ENCODE measurements at places on chromosomes 16 and 17.

DNA sequence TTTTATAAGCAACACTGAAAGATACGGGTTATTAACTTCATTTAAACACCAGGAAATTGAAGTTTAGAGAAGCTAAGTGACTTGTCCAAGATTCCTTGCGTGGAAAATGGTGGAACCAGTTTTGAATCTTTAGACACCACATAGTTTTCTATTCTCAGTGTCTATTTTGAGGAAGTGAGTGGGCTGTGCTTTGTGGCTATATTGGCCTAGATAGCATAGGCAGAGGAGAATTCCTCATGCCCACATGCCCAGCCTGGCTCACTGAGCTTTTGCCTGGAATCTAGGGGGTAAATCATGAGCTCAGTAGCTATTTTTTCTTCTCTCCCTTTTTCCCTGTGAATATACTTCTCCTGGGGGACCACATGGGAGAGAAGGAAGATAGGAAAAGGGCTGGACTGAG lies 431.3 kb downstream of the HS3ST3B1 start:
- H3K27ac ChIP-seq: no peak overlapping the region
- no peak overlapping the region for H3K4me3 ChIP-seq
- no peak for DNase-seq

GRCh38 chr16:67909056-67909742 lies 16.1 kb downstream of the PSKH1 start:
- no peak for DNase-seq
- no peak overlapping the region for H3K4me3 ChIP-seq
- no peaks in the 10 kb centered on the region for H3K27me3 ChIP-seq
- peaks cover 6% of the 10 kb centered on the region for H3K4me1 ChIP-seq

GRCh38 chr16:69931631-69932030 lies 19.5 kb upstream of the CLEC18A start:
- 0 out of 2 replicates have a peak, but pooled peaks cover 3% of the 10 kb centered on the region for H3K4me1 ChIP-seq
- no peak overlapping the region for H3K27ac ChIP-seq
- H3K27me3 ChIP-seq: no peaks in the 10 kb centered on the region
- H3K4me3 ChIP-seq: no peak overlapping the region
- H3K36me3 ChIP-seq: peaks cover 36% of the 10 kb centered on the region
- no peak for DNase-seq

GRCh38 chr17:32274643-32275042 lies 9.0 kb downstream of the RHBDL3 start:
- H3K27ac ChIP-seq: no peak overlapping the region
- no peak overlapping the region for H3K4me3 ChIP-seq

DNA sequence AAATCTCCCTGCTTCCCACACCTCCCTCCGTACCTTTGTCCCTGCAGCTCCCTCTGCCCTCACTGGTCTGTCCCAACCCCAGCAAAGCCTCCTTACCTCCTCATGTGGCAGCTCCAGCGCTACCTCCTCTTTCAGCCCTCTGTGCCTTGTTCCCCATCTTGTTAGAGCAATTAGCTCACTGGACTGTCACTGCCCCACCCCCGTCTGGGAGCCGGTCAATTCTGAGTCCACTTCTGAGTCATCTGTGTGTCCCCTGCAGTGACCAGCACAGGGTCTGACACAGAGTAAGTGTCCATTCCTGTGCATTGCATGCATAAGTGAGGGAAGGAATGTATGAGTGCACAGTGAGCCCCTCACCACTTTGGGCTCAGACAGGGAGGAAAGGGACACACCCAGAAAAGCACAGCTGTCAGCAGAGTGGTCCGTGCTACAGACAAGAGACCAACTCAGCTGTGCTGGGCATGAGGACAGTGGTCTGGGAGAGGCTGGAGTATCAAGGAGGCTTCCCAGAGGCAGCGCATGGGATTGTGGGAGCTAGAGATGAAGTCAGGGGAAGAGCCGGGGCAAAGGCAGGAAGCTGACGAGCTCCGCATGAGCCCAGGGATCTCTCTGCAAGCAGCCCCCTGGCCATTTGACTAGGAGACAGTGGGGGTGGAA lies 45.9 kb downstream of the PITPNM3 start:
- DNase-seq: no peak
- peaks cover 31% of the 10 kb centered on the region for H3K27me3 ChIP-seq
- no peak overlapping the region for H3K27ac ChIP-seq
- H3K36me3 ChIP-seq: no peaks in the 10 kb centered on the region

GRCh38 chr16:3879258-3879886 lies 1.1 kb downstream of the CREBBP start:
- H3K27me3 ChIP-seq: no peaks in the 10 kb centered on the region
- peaks cover 6% of the 10 kb centered on the region for H3K36me3 ChIP-seq
- H3K4me3 ChIP-seq: peak overlapping the region; percentile 68
- H3K4me1 ChIP-seq: peaks cover 19% of the 10 kb centered on the region
- peak overlapping the region; percentile 23 for H3K27ac ChIP-seq

GRCh38 chr16:50916040-50916439 lies 174.2 kb downstream of the CYLD start:
- DNase-seq: no peak
- H3K4me1 ChIP-seq: no peaks in the 10 kb centered on the region
- no peak overlapping the region for H3K4me3 ChIP-seq
- no peaks in the 10 kb centered on the region for H3K36me3 ChIP-seq
- no peaks in the 10 kb centered on the region for H3K27me3 ChIP-seq
- H3K27ac ChIP-seq: no peak overlapping the region

GRCh38 chr16:89842471-89843408 lies 14.5 kb downstream of the SPIRE2 start:
- no peaks in the 10 kb centered on the region for H3K4me1 ChIP-seq
- no peak overlapping the region for H3K4me3 ChIP-seq
- H3K27me3 ChIP-seq: no peaks in the 10 kb centered on the region

- peaks cover 26% of the 10 kb centered on the region for H3K36me3 ChIP-seq
- DNase-seq: no peak
- no peaks in the 10 kb centered on the region for H3K27me3 ChIP-seq
- H3K27ac ChIP-seq: no peak overlapping the region
- no peak overlapping the region for H3K4me3 ChIP-seq
Measured at GRCh38 chr16:50093607-50094539, 28.1 kb downstream of the HEATR3 start.

GRCh38 chr17:422196-422930 lies 69.8 kb upstream of the RPH3AL start:
- no peaks in the 10 kb centered on the region for H3K36me3 ChIP-seq
- peaks cover 42% of the 10 kb centered on the region for H3K27me3 ChIP-seq
- no peak for DNase-seq
- no peak overlapping the region for H3K4me3 ChIP-seq
- H3K4me1 ChIP-seq: peaks cover 4% of the 10 kb centered on the region

DNA sequence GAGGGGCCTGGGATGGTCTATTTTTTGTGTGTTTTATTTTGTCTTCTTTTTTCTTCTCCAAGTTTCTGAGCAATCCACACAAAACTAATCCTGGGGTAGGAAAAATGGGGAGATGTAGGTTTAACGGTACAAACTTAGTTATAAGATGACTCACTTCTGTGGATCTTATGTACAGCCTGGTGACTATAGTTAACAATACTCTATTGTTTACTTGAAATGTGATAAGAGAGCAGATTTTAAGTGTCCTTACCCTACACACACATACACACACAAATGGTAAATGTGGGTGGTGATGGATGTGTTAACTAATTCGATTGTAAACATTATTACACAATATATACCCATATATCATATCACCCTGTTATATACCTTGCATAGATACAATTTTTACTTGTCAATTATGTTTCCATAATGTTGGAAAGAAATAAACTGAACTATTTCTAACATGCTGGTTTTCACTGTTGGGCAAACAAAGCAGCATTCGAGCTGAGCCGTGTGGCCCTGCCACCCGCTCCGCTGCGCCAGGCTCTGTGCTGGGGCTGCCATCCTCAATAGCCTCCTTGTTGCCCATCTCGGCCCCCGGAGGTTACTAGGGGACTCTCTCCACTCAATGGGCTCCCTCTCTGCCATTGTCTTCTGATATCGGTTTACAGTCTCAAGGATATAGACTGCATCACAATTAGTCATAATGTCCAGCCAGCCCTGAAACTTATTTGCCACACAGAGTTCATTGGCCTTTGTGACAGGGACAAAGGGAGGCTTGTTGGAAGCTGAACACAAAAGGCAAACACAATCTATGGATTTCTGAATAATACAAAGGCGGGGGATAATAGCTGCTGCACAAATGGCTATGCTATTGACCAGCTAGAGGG lies 380.3 kb upstream of the MAF start:
- H3K4me1 ChIP-seq: peaks cover 5% of the 10 kb centered on the region
- no peak overlapping the region for H3K27ac ChIP-seq
- H3K4me3 ChIP-seq: no peak overlapping the region
- DNase-seq: no peak
- no peaks in the 10 kb centered on the region for H3K36me3 ChIP-seq

DNA sequence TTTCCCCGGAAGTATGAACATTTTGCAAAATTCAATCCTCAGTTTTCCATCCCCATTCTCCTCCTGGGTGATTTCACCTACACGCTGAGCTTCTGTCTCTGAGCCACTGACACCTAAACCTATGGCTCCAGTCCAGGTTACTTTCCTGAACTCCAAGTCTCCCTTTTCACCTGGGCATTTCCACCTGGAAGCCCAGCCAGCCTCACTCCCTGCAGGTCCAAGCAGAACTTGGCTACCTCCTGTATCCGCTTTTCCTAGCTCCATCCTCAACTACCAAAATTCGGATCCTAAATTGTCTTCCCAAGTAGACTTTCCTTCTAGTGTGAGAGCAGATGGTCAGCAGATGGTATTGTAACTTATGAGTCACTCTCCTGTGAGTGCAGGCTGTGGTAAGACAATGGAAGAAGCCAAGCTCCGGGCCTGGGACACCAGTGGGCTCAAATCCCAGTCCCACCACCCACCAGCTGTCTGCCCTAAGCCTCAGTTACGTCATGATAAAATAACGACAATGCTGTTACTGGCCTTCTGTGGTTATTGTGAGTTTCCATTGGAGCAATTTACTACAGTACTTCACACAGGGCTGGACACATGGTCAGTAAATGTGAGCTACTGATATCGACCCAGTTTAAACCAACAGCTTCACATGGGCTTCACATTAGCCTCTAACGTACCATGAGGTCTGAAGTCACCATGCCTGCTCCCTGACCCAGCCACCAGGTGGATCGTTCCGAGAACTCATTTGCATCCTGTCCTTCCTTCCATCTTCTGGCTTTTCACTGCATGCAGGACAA lies 33.3 kb downstream of the PECAM1 start:
- no peaks in the 10 kb centered on the region for H3K27me3 ChIP-seq
- H3K4me1 ChIP-seq: no peaks in the 10 kb centered on the region
- no peak overlapping the region for H3K4me3 ChIP-seq
- no peak for DNase-seq

DNA sequence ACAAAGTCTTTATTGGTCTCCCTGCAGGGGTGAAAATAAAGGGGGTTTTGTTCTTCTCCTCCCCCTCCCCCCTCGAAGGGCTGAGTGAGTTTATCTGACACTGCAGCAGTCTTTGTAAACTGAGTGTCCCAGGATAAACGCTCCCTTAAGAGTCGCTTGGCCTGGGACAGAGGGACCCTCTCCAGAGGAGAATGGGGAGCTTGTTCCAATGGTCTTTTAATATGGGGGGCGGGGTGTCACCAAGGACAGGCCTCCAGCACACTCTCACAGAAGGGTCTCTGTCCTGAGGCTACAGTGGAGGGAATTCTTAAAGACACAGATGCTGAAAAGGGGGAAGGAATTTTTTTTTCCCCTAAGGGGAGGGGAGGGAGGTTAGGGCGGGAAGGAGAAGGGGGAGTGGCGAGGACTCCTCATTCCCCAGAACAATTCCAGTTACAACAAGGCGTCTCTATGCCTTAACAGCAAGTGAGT lies 455.5 kb downstream of the SOX9 start:
- H3K4me3 ChIP-seq: no peak overlapping the region
- no peak for DNase-seq
- H3K27ac ChIP-seq: no peak overlapping the region

GRCh38 chr16:84559311-84559932 lies 55.0 kb upstream of the MEAK7 start:
- DNase-seq: no peak
- no peak overlapping the region for H3K4me3 ChIP-seq
- no peak overlapping the region for H3K27ac ChIP-seq
- peaks cover 4% of the 10 kb centered on the region for H3K4me1 ChIP-seq
- H3K36me3 ChIP-seq: no peaks in the 10 kb centered on the region

DNA sequence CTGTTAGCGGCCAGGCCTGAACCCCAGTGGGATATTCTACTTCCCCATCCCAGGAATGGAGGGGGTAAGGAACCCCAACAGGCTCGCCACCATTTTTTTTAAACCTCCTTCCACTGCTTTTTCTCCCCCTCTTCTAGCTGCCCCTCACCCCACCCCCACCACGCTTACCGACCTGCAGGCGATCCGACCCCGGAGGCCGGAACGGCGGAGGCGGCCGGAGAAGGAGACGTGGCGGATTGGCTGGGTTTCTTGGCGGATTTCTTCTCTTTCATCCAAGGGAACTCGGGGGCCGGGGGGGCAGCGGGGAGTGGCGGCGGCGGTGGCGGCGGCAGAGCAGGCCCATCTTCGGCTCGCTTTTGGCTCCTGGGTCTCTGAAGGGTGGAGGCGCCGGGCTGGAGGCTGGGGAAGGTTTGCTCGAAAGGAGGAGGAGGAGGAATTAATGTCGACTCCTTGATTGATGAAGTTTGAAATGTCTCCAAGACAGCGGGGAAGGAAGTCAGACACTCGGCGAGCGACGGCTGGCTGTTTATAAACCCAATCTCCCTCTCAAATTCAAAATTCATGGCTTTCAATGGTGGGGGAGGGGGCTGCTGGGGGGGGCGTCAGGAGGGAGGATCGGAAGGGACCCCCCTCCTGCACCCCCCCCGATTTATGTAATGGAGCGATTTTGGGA lies 424 bp downstream of the HOXB2 start:
- peaks cover 24% of the 10 kb centered on the region for H3K4me1 ChIP-seq
- H3K4me3 ChIP-seq: peak overlapping the region; percentile 90
- peaks cover 30% of the 10 kb centered on the region for H3K36me3 ChIP-seq
- peak overlapping the region; percentile 95 for H3K27ac ChIP-seq

DNA sequence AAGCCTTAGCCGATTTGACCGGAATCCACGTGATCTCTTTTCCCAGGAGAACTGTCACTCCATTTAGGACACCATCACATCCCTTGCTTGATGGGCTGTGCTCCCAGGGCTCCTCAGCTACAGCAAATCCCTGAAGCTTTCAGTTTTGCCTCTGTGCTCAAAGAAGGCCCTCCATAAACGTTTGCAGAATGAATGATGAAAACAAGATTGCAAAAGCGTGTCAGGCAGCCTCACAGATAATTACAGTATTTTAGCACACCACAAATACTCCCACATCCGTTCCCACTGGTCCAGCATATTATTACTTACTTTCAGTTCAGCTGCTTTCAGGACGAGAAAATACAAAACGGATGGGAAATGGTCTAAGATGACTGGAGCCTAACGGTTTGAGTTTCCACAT lies 84.6 kb downstream of the USP31 start:
- H3K27me3 ChIP-seq: no peaks in the 10 kb centered on the region
- peaks cover 21% of the 10 kb centered on the region for H3K36me3 ChIP-seq
- no peak overlapping the region for H3K27ac ChIP-seq
- H3K4me3 ChIP-seq: no peak overlapping the region
- no peaks in the 10 kb centered on the region for H3K4me1 ChIP-seq
- no peak for DNase-seq

- no peaks in the 10 kb centered on the region for H3K36me3 ChIP-seq
- no peak for DNase-seq
- no peaks in the 10 kb centered on the region for H3K27me3 ChIP-seq
- no peak overlapping the region for H3K4me3 ChIP-seq
- H3K27ac ChIP-seq: no peak overlapping the region
Measured at GRCh38 chr17:63364387-63364786, 81.7 kb downstream of the CYB561 start.

- H3K4me1 ChIP-seq: peaks cover 25% of the 10 kb centered on the region
- peaks cover 12% of the 10 kb centered on the region for H3K36me3 ChIP-seq
- no peak for DNase-seq
- no peak overlapping the region for H3K4me3 ChIP-seq
- no peak overlapping the region for H3K27ac ChIP-seq
- H3K27me3 ChIP-seq: no peaks in the 10 kb centered on the region
Measured at GRCh38 chr16:70692130-70692872, 6.4 kb upstream of the MTSS2 start.

- no peak overlapping the region for H3K4me3 ChIP-seq
- H3K27ac ChIP-seq: no peak overlapping the region
Measured at GRCh38 chr17:77783991-77784820, 174.3 kb upstream of the TNRC6C start.
